ENCODE measurements at places on chromosomes 4 and X.

- no peak for DNase-seq
Measured at GRCh38 chr4:37715889-37716402, 29.8 kb upstream of the RELL1 start.

GRCh38 chr4:41120297-41121217, 93.8 kb downstream of the APBB2 start:
- DNase-seq: peak; percentile 8

DNA sequence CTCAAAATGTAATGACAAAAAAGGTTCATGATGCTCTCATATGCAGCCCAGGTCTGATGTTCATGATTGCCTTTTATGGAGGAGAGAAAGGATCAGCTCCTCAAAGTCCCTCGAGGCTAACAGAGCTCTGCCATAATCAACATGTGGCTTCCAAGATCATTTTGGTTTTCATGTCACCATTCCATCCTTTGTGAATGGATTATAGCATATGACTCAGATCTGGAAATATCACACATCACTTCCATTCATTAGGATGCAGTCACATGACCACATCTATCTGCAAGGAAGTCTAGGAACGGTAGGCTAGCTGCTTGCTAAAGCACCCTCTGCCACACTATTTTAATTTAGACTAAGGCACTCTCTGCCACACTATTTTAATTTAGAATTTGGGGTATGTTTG, 77.6 kb downstream of the COX18 start:
- DNase-seq: no peak

DNA sequence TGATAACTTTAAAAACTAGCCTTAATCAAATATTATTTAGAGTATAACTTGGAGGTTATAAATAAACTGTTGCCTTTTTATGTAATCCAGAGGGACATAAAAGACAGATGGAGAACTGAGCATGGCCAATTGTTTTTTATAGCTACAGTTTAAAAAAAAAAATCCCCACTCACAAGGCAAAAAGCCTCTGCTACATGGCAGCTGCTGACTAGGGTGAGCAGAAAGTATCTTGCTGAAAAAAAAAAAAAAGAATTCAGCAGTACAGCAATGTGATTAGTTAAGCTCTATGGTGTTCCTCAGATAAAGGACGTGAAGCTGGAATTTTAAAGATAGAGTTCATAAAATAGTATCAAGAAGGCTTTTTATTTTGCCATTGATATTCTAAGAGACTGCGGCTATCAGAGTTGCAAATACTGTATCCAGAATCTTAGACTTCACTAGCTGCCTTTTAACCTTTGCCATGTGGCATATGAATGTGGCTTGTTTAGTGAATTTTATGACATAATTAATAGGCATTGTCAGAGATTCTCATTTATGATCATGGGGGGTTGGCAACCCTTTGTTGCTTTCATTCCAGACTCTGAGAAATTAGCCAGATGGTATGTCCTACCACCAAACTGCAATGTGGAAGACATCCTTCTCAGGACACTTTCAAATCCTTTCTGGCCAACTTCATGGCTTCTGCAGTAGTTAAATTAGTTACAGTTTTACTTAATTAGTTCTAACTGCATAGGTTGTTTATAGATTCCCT, 498.0 kb downstream of the STPG2 start:
- DNase-seq: no peak

DNA sequence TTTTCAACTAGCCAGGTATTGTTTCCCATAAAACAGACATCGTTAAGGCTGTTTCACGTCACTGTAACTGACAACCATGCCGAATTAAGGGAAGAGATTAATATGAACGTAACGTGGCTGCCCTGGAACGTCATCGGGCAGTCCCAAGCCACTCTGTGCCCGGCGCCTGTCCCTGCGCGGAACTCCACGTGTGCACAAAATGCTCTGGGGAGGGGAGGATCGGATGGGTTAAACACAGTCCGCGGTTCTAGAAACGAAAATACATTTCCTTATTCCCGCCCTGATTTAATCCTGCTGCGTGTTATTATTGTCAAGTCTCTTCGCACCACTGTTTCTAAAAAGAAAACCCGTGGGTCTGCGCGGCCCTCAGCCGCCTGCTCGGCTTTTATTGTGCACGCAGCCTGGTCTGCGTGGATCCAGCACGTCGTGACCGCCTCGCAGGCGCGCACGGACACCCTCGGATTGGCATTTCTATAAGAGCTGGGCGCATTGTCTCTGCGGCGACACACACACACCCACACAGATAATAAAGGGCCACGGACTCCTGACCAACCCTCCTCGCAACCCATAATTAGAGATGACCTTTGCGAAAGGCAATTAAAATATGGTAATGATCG, 69.6 kb upstream of the BCOR start:
- no peak for DNase-seq

GRCh38 chrX:41512394-41512793, 65.3 kb downstream of the NYX start:
- no peak for DNase-seq

DNA sequence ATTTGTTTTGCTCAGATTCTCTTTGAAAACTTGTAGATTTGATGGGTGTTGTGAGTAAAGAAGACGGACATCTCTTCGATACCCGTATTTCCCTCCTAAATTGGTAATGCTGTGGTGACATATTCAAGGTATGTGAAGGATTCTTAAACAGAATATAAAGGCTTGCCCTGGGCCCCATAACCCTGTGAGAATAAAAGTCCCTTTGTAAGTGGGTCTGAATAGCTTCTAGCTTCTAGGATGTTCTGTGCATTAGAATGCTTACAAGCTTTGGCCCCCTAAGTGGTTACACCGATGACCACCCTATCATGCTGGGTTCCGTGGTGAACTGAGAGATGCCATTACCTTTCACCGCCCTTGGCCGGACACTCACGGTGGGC, 574 bp upstream of the MOB1B start:
- no peak for DNase-seq

GRCh38 chrX:77415882-77416281, 31.3 kb upstream of the FGF16 start:
- no peak for DNase-seq

GRCh38 chr4:109559625-109559982, 442 bp upstream of the MCUB start:
- DNase-seq: no peak

DNA sequence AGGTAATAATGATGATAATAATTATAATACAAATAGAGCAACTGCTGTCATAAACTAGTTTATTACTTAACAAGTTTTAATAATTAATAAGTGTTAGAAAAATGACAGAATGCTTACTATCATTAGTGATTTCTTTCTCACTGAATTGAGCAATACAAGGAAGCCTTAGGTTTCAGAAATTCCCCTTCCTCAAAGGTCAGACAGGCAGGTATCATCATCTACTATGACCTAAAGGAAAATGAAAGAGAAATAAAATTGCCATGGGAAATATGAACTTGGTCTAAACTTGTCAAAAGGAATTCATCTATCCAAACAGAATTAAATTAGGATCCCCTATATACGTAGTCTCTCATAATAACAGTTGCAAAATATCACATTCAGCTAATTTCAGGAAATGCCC, 56.3 kb upstream of the SLC7A11 start:
- no peak for DNase-seq

- no peak for DNase-seq
Measured at GRCh38 chr4:53713767-53714166, 122.5 kb upstream of the LNX1 start.

GRCh38 chr4:18840481-18840880, 818.9 kb upstream of the LCORL start:
- DNase-seq: no peak

DNA sequence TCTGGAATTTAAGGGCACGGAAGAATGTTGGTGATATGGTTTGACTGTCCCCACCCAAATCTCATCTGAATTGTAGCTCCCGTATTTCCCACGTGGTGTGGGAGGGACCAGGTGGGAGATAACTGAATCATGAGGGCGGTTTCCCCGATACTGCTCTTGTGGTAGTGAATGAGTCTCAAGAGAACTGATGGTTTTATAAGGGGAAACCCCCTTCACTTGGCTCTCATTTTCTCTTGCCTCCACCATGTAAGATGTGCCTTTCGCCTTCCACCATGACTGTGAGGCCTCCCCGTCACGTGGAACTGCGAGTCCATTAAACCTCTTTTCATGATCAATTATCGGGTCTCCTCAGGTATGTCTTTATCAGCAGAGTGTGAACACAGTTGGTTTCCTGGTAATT, 25.6 kb upstream of the DHRSX start:
- no peak for DNase-seq

- DNase-seq: no peak
Measured at GRCh38 chr4:136012220-136012619, 1520.1 kb downstream of the PCDH18 start.

DNA sequence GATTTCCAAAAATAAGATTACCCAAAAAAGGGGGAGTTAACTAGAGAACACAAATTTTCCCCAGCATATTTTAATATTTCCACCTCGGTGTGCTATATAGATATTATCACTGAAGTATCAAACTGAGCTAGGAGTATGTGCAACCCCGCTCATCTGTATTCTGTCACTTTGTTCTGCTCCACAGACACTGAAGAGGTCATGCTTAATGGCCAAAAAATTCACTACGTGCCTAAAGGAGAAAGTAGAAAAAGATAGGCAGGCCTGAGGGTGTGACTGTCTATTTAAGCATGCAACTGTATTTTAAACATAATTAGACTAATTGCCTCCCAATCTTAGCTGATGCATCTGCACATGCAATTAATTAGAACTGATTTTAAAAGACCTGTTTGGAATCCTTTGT, 24.5 kb downstream of the SH3RF1 start:
- peak; percentile 4 for DNase-seq

- no peak for DNase-seq
Measured at GRCh38 chrX:150569155-150569477, 695 bp downstream of the MTM1 start.

DNA sequence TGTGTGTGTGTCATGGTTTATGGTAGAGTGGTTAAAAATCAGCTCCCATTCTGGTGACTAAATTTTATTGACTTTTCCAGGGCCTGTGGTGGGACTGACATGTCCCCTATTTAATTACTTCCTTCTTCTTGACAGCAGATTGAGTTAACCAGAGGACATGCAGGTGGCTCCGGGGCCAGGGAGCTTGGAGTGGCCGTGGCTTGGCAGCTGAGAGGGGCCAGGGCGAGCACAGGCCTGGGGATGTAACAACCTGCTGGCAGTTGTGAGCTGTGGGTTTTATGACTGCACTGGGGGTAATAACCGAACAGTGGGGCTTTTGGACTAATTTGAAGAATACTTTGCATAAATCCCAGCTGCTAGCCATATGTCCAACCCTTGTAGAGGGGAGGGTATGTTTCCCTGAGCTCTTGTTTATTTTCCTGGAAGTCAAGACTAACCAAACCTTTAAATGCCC, 186.0 kb downstream of the MID1IP1 start:
- no peak for DNase-seq

DNA sequence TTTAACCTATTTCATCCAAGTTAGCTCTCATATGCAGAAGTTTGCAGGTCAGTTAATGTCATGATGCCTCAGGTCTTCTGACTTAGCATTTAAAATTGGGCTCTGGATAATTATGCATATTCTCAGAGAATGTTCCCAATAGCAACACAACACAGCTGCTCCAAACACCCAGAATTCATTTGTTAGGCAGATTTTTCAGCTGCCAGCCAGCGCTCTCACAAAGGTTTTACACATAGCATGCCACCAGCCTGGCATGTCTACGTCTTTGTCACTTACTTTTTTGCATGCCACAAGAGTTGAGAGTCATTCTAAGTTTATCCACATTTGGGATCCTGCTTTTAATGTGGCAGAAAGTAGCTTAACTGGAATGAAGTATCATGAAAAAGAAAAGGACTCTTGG, 84.8 kb downstream of the LIMCH1 start:
- no peak for DNase-seq

- no peak for DNase-seq
Measured at GRCh38 chr4:152434011-152434410, 101.9 kb downstream of the FBXW7 start.
